ENCODE measurements at places on chromosomes 6 and 20. TPM values are rescaled to one million over a fixed set of nuclear protein-coding genes. Genes with fewer than 3 reads are reported as not detected.

Gene PGC
- not detected for total RNA-seq

Gene RNF39
- not detected for total RNA-seq

- DNase-seq = no peak
These were observed 238.2 kb downstream of the SOX4 start for GRCh38 chr6:21831521-21832291.

DNA sequence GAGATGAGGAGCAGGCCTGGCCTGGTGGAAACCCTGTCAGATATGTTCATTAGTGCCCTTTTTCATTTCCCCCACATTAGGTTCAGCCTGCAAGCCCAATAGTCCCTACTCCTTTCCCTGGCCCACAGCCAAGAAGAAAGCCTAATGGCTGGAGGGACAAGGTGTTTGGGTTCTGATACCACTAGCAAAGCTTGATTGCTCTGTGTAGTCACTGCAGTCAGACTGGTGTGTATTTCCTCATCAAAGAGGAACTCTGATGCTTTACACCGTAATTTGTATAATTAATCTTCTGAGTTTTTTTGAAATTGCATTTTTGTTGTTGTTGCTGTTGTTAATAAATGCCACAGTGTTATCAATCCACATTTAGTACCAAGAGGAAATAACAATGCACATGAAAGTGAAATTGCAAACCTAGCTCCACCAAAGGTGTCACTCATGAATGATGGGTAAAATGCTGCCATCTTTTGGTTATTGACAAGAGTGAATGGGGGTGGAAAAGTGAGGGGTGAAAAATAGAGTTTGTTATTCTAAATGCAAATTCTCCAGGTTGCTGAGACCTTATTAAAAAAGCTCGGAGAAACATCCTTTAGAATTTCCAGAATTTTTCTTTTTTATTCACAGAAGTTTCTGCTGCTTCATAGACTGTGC, 320.2 kb upstream of the POU3F2 start:
- DNase-seq = no peak

DNA sequence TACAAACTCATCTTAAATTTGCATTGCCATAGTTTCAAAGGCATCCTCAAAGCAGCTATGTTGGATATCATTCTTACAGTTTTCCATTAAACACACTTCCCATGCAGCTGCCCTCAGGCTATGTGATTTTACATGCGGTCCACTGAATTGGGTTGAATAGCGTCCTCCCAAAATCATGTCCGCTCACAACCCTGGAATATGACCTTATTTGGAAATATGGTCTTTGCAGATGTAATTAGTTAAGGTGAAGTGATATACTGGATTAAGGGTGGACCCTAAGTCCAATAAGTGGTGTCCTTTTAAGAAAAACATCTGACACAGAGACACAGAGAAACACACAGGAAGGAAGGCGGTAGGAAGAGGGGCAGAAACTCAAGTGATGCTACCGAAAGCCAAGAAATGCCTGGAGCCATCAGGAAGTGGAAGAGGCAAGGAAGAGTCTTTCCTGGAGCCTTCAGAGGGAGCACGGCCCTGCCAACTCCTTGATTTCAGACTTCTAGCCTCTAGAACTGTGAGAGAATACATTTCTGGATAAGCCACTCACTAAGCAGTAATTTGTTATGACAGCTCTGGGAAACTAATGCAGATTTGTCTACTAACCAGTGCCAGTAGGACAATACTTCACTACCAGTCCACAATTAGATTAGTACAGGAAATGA, 42.7 kb upstream of the NHSL1 start:
- DNase-seq = no peak

- no peak for DNase-seq
These were observed 47.4 kb downstream of the MYB start for GRCh38 chr6:135228486-135228885.

GRCh38 chr6:93453956-93454355, 34.6 kb upstream of the EPHA7 start:
- DNase-seq = no peak
